ENCODE measurements at places on chromosomes 2 and 18.

DNA sequence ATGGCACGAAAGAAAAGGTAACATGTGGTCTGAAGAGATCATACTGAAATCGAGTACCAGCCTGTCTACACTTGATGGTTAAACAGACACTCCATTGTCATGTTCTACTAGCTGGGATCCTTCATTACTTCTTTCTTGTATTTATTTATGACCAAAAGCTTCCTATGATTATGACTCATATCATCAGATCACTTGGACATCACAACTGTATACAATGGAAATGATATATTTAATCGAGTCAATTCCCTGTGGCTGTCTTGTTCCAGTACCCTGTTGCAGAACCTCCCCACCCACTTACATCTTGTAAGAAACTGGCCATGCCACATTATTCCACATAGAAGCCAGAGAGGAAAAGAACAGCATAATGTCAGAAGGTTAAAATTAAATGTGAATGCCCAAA is 358.9 kb downstream of the ZEB2 start:
- DNase-seq, result no peak

DNA sequence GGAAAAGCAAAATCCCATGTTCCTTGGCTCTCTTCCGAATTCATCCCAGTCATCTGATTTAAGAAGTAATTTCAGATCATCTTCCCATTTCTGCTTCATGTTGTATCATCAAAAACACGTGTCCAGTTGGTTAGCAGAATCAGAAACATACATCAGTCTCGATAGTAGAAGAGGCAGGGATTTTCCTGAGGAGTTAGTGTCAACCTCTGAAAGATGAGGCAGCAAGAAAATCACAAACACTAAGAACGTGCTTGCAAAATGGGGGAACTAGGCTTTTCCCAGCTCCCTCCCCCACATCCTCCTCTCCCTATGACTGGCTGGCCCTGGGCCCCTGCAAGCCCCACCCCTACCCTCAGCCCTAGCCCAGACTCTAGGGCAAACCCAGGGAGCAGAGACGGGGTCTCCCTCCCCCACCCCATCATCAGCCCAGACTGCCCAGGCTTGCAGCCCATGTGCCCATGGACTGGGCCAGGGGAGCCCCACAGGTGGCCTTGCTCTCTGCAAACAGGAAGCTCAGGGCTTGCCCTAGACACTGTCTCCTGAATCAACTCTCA is 161.0 kb upstream of the ID2 start:
- DNase-seq, result no peak

- no peak for DNase-seq
Observed at GRCh38 chr18:37006742-37007141, 177.8 kb downstream of the KIAA1328 start.

DNA sequence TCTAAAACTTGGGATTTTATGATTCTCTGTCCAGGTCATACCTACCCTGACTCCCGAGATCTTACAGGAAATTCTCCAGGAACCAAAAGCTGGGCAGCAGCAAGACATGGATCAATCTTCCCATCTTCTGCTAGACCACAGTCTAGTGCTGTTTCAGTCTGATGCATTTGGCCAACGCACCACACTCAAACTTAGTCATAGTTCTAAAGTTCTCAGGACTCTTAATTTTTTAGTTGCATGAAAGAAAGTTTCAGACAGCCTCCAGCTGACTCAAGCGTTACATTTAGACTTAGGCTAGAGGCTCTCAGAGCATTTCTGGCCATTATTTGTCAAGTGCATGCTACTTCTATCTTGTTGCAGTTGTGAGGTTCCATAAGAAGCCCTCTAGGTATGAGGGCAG is 230.1 kb upstream of the CCDC150 start:
- no peak for DNase-seq

GRCh38 chr18:56267334-56267733 is 371.1 kb downstream of the TXNL1 start:
- no peak for DNase-seq

DNA sequence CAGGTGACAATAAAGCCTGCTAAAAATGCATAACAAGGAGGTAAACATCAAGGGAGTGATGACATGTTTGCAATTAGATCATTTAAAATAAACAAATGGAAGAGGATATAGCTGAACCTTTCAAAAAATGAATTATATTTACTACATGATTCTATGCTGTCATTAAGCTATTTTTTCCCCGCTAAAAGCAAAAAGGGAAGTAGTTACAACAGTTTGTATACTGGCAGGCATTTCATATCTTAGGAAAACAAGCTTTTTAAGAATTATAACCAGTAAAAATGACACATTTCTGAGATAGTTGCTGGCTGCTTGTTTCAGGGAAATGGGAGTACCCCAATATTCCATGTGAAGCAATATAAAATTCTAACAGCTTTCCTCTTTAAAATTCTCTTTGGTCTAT is 89.1 kb upstream of the ITGB6 start:
- no peak for DNase-seq

DNA sequence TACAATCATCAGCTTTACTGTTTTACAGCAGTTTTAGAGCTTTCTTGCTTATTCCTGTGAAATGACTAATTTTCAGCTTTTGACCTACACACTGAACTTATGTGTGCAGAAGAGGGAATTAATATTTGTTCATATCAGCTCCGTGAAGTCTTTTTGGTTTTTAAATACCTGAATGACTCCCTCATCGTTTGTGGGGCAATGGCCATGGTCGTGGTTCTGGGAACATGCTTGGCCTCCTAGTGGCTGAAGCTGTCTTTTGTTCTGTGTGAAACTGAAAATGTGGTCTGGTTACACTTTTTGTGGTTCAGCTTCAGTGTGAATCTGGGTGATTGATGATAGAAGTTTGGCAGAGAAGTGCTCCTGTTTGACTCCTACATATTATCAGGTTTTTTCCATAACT is 408.1 kb downstream of the THSD7B start:
- DNase-seq, result no peak

- no peak for DNase-seq
Observed at GRCh38 chr2:27811768-27812167, 40.2 kb downstream of the MRPL33 start.

- DNase-seq, result no peak
Observed at GRCh38 chr2:182650704-182651103, 65.4 kb upstream of the DNAJC10 start.

DNA sequence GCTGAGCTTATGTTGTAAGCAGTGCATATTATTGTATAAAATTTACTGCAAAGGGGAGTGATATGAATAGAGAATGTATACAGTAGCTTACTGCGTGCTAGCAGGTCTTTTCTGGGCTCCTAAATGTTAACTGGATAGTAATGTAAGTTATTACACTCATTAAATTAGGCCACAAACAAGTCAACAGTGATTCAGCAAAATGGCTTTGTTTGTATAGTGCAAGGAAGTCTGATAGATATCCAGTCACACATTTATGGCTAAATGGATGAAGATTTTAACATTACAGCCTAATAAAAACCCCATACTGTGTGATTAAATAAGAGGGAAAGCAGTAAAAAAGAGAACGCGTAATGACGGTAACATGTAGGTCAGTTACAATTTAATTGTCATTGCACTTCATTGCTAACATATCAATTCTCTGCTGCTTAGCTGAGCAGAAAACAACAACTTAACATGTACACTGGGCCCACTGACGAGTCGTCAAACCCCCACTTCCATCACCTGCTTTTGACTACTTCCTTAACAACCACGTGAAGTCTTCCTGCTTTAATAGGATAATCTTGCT is 665.0 kb upstream of the FANCL start:
- DNase-seq, result no peak

- peak; percentile 28 for DNase-seq
Observed at GRCh38 chr2:160388464-160389263, 104.9 kb downstream of the RBMS1 start.

DNA sequence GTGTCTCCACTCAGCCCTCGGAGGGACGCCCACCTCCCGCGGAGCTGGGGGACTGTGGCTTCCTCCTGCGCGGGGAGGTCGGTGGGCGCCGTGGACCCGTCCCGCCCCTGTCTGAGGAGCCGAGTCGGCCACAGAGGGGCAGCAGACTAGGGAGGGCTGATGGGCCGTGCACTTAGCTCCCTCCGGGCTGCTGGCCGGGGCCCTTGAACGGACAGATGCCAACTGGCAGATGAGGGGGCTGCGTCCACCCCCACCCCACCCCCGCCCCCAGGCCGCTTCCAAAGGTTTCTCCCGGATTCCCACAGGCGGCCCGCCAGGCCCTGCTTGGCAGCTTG is 10.4 kb upstream of the UBE2F start:
- DNase-seq, result no peak

DNA sequence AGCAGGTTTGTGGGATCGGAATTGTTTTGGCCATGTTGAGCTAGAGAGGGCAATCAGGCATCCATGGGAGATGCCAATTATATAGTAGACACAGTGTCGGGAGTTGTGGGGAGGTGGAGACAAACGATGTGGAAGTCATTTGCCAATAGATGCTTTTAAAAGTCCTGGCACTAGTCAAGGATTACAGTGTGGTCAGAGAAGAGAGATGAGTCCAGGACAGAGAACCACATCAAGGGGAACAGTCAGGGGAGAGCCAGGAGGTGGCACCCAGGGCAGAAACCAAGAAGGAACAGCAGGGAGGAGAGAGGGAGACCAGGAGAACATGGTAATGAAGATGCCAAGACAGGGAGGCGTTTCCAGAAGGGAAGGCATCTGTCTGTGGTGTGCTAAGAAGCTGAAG is 81.2 kb downstream of the ARL4C start:
- no peak for DNase-seq

DNA sequence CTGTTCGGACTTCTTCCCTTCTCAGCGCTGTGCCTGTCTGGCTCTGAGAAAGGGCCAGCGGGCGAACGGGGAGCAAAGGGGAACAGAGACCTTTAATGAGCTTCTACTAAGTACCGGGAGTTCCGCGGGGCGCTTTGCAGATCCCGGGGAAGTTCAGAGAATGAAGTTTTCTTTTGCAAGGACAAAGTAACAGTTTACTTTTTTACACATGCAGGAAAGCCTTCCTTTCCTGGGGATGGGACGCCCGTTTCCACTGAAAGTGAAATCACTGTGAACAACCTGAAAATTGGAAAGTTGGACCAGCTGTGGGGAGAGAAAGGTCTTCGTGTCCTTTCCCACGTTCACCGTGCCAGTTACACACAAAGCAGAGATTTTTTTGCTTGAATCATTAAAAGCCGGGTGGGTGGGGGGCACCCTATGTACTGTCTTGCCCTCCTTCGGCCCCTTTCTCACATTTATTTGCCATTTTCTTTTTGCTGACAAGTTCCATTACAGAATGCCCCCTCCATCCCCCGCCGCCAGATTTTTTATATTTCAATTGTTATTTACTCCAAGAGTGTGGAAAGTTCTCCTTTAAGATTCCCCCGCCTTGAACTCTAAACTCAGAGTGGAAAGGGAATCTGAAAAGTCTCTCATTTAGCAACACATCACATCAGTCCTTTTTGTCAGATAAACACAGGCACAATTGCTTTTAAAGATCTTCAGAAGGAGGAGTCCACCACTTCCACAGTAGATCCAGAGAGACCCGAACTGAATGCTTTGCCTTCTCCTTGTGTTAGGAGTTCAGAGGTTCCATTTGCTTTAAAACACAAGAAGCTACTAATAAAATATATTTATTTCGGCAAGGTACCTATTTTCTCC is 1.1 kb upstream of the FN1 start:
- DNase-seq, result no peak

DNA sequence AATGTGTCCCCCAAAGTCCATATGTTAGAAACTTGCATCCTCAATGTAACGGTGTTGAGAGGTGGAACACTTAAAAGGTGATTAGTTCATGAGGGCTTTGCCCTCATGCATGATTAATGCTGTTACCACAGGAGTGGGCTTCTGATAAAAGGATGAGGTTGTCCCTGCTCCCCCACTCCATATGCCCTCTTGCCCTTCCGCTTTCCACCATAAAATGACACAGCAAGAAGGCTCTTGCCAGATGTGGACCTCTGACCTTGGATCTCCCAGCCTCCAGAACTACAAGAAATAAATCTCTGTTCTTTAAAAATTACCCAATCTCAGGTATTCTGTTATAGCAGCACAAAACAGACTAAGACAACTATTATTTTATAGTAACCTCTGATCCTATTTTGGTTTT is 412.1 kb downstream of the NBAS start:
- no peak for DNase-seq

- DNase-seq, result no peak
Observed at GRCh38 chr18:10354241-10354811, 100.1 kb upstream of the APCDD1 start.

GRCh38 chr2:150075831-150076230 is 411.6 kb downstream of the RND3 start:
- no peak for DNase-seq

- DNase-seq, result no peak
Observed at GRCh38 chr2:180910831-180911665, 69.4 kb upstream of the UBE2E3 start.

DNA sequence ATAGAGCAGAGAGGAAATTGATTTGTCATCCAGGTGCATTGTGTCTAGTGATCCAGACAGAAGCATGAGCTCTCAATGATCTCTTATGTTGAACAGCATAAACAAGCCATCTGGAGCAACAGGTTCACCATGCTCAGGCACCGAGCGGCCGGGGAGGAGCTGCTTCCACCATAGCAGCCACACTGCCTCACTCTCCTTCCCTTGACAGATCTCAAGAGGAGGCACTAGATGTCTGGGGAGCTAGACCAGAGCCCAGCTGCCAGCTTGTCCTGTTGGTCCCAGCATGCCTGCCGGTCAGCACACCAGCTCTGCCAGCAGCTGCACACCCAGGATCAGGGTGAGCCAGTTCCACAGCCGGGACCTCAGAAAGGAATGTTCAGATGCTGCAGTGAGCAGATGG is 17.5 kb upstream of the LONRF2 start:
- DNase-seq, result no peak

DNA sequence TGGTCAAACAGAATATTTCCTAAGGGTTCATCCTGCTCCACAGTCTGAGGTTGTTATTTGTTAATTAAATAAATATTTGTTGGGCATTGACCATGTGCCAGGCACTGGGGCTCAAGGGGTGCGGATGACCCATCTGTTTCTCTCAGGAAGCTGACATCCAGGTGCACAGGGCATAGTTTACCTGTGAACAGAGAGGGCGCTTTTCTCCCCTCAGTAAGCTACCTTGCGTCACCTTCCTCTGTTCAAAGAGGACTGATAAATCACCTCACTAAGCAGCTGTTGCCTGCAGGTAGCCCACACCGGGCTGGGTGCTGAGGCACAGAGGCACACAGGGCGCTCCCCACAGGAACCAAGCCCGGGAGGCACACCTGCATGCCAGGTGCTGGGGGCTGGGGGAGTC is 41.6 kb downstream of the SH3RF3 start:
- DNase-seq, result no peak

GRCh38 chr2:47737191-47737975 is 45.6 kb upstream of the MSH6 start:
- no peak for DNase-seq

DNA sequence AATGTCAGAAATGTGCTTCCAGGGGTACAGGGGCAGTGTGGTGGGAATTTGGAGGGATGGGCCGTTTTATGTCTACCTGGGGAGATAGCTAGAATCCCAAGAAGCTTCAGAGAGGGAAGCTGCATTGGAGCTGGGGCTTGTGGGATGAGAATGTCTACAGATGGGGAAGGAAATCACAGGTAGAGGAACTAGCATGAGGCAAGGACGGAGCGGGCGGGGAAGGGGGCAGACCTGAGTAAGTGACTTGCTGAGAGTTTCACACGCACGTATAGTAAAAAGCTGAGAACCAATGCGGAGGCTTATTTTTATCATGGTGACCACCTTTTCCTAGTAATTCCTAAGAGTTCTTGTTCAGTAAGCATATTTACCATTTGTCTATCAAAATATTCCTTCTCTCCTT is 6.3 kb downstream of the C2orf80 start:
- DNase-seq, result no peak

GRCh38 chr18:55768255-55768654 is 180.3 kb upstream of the TCF4 start:
- DNase-seq, result no peak
